ENCODE measurements at places on chromosomes 4 and X.

DNA sequence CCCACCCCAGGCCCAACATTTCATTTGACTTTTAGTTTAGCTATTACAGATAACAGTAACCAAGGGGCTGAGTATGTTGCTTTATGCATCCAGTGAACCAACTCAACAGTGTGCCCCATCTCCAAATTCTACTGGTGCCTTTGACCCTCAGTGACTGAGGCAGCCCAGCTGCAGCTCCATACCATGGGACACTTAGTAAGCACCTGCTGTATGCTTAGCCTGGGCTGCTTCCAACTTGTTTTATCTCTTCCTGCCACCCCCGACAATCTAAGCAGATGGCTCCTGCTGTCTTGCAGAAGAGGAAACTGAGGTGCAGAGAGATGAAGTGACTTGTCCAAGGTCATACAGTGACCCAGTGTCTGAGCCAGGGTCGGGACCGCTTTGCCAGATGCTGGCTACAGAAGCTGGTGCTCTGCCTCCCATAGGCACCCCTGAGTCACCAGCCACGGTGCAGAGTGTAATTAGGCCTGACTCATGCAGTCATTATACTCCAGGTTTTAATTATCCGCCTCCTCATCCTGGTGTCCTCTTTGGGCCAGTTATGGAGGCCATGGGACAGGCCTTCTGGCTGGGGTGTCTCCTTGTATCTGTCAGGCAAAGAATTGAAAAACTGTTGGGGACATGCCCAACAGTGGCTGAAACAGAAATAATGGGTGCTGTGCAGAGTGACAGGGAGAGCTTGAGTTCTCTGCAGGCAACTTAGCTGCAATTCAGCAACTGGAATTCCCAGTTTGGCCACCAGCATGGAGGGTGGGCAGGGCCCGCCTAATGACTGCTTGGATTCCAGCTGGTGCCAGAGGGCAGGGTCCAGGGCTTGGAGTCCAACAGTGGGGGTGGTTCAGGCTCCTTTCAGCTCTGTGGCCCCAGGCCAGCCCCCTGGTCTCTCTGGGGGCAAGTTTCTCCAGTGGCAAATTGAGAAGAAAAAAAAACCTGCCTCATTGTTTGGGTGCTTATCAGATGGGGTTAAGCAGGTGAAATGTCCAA is 8.2 kb upstream of the GPR78 start:
- no peak for DNase-seq

DNA sequence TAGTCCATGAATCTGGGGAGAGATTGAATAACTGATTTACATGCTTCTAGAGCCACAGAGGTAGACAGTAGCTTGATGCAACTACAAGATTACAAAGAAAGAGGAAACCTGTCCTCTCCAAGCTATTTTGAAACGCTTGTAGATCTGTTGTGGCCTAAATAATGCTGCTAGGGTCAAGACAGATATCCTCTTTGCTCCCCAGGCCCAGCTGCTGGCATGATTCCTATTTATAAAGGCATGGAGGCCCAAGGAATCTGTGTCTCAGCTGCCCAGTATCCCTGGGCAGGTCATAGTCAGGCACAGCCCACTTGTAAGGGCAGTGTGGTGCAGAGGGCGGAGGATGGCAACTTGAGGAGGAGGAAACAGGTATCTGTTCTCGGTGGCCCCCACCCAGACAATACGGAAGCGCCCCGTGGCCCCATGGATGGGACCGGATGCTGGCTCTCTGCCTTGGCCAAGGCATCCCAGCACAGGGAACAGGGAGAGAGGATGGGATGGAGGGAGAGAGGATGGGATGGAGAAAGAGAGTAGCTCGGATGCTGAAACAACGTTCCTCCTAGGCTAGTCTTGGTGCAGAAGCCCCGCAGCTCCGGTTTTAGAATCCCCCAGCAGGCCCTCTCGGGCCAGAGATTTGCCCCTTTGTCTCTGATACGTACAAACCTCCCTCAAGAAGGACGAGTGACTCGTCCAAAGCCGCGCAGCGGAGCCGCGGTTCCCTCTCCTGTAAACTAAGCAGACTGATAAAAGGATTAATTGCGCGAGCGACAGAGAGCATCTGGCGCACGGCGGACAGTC is 767 bp upstream of the SMIM20 start:
- peak; percentile 16 for DNase-seq

DNA sequence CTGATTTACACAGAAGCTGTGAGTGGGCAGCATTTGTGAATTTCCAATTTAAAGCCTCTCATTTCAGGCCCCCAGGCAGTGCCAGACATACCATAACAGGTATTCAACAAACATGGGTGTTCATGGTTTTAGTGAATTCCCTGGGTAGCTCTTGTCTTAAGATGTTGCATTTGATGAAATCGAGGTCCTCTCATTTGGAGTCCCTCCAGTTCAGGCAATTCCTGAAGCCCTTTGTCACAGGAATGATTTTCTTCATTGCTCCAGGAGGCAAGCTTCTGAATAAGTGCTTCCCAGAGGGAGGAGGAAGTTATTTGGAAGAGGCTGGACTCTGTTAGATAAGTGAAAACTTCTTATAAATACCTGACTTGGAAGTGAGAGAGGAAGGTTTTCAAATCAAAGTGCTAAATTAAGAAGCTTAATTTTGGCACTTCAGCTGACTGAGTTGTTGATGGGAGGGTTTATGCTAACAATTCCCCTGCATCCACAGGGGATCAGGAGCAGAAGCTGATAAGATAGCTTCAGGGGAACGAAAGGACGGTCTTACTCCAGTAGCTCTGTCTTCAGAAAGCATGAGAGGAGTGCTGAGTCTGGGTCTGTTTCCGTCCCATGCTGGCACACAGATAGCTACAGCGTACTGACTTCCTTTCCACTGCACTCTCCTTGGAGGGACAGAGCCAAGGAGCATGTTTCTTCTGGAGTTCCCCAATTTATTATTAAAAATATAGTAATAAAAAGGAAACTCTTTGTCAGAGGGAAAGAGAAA is 543.1 kb downstream of the GBA3 start:
- no peak for DNase-seq

DNA sequence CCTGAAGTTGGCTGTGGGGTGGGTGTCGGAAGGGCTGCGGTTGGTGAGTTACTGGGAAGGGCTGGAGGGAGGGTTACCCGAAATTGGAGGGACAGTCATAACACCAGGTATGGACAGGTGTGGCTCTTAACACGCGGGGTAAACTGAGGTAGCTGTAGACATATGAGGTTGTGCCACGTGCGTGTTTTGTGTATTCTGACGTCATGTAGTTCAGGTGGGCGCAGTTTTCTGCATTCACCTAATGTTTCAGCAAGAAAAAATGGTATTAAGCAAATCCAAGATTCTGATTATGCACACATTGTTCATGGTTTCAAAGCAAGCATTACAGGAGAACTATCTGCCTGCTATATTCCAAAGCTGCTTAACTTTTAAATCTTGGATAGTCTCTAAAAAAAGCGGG is 83.5 kb upstream of the GPM6B start:
- no peak for DNase-seq

GRCh38 chrX:68935362-68935761 is 106.5 kb downstream of the EFNB1 start:
- no peak for DNase-seq

- no peak for DNase-seq
These were observed 64.9 kb downstream of the PRSS12 start for GRCh38 chr4:118287711-118288451.

DNA sequence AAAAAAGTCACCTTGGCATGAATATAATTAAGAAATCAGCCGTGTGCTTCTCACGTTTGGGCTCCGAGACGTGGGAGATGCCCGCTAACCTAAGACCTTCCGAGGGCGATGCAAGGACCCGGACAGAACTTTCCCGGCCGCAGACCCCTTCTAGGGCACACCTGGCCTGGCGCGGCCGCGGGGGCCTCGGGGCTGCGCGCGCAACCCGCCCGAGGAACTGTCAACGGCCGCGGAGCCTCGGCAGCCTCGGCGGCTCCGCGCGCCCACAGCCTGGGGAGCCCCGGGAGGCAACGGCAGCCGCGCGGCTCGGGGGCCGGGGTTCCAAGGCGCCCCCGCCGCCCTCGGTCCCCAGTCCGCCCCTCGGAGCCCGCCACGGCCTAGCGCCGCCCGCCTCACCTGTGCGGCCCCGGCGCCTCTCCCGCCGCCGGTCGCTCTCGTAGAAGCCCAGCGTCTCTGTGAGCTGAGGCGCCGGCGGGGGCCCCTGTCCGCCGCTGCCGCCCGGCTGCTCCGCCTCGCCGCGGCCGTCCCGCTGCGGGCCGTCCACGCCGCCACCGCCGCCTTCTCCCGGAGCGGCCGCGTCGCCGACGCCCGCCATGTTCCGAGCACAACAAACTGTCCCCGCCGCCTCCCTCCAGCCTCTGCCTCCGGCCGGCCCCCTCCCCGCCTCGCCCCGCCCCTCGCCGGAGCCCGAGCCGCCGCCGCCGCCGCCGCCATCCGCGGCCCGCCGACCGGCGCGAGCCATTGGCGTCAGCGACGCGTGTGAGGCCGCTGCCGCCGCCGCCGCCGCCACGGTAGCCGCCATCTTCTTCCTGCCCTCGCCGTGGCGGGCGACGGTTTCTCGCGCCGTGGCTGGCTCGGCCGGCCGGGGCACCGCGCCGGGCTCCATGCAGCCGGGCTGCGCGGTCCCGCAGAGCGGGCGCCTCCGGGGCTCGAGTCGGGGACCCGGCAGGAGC is at the start of gene TAPT1:
Gene TAPT1, minus strand, starts transcription at position 609 of the 953 bp plus-strand sequence. Its CDS starts 14 bp downstream, at position 595.
- peak; percentile 63 for DNase-seq

DNA sequence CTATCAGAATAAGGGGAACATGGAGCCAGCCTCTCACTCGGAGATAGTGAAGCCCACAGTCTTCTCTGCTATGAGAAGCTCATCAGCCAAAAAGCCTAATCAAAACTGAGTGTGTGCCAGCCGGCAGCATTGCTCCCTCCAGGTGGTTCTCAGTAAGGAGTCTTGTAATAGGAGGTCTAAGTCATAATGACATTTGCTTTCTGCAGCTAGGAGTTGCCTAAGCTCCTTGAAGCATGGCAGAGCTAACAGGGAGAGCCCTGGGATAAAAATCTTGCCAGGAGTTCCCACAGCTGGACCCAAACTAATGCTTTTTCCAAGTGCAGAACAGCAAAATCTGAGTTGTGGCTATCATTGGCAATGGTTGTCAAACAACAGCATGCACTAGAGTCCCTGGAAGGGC is 245.2 kb downstream of the SPATA18 start:
- no peak for DNase-seq

DNA sequence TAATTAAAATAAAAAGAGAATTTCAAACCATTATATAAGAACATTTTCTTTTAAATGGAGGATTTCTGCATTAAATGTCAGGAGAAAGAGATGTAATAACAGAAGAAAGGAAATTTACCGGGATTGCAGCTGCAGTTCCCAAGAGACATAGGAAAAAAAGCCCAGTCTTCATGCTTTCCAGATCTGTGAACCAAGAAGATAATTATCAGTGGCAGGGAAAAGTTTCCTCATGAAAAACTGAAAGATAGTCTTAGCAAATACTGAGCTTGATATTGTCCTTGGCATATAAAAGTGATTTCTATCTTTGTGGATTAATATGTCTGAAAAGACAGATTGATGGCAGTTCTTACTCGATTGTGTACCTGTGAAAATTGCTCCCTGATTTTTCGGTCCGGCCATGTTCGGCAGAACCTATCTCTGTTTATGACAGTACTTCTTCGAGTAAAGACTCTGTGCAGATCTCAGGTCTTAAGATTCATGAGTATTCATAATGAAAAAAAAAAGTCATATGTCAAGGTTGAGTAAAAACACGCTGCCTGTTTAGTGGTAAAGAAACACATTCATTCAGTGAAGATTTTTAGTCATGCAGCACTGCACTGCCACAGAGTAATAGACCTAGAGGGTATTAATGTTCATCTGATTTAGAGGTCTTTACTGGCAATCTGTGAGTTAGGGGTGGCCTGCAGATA is 29.6 kb downstream of the SPARCL1 start:
- DNase-seq: no peak

DNA sequence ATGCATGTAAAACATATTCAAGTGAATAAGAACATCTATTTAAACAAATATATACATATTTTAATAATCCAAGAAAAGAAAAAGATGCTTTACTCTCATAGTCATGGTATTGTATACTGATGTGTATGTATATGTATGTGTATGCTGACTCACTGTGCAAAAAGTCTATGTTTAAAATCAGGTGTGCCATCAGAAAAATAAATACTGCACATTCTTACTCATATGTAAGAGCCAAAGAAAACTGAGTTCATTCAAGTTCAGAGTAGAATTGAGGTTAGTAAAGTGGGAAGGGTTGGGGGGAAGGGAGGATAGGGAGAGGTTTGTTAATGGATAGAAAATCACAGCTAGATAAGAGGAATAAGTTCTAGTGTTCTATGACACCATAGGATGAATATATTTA is 403.9 kb upstream of the SMIM31 start:
- DNase-seq: no peak

DNA sequence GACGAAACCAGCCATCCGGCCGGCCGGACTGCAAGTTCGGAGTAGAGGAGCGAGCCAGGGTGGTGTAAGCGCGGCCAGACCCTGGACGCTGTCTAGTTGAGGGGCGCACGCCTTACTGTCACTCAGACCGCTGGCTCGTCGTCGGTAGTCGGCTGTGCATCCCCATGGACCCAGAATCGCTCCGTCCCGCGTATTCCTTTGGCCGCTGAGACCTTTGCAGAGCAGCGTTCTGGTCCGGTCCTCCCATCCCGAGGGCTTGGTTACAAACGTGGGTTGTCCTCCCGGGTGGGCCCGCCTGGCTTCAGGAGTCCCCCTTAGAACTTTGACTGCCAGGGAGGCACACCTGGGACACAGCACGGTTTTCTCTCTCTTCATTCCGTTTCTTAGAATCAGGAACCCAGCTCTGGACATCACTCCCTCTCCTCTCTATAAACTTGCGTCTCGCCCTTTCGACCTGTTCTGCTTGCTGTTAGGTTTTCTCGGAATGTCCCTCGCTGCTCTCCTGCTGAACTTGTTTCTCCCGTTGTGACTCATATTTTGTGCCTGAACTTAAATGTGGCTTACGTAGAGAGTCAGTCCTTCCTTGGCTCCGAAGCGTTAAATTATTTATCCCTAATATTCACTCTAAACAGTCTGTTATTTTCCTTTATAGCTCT is 672 bp downstream of the PGM2 start:
- peak; percentile 25 for DNase-seq

DNA sequence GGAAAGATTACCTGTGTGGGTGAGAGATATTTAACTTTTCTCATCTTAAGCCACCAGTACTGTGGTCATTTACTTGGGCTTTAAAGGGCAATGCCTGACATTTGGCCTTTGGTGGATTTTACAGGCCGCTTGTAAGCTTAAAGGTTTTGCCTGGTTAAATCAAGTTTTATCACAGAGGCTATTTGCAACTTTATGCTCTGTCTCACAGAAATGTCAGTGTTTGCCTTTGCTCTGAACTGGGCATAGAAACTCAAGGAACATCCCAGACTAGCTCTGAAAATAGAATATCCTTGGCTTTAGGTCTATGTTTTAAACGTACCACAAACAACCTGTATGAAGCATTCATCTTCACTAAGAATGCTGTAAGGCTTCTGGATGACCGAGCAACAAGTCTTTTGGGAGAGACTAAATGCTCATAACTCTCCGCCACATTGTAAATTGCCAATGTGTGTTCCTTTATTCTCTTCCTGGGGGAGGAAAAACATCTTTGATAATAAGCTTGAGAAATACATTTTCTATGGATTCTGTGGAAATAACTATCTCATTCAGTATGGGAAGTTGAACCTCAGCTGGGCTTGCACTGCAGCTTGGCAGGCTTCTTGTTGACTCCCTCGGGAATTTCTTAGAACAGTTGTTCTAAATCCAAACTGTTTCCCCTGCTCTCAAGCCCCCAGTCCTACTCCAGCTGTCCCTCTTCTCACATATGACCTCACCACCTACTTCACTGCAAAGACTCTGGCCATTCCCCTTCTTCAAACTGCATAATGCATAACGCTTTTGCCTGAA is 105.8 kb upstream of the WDR44 start:
- DNase-seq: no peak

Measured in substantia nigra (tissue), 51 donors.